ENCODE measurements at places on chromosomes 1 and 21.

GRCh38 chr1:2477309-2477708 is 1.2 kb downstream of the PLCH2 start:
- DNase-seq: no peak

- DNase-seq: no peak
These were observed 15.2 kb downstream of the PRKAA2 start for GRCh38 chr1:56660293-56660692.

DNA sequence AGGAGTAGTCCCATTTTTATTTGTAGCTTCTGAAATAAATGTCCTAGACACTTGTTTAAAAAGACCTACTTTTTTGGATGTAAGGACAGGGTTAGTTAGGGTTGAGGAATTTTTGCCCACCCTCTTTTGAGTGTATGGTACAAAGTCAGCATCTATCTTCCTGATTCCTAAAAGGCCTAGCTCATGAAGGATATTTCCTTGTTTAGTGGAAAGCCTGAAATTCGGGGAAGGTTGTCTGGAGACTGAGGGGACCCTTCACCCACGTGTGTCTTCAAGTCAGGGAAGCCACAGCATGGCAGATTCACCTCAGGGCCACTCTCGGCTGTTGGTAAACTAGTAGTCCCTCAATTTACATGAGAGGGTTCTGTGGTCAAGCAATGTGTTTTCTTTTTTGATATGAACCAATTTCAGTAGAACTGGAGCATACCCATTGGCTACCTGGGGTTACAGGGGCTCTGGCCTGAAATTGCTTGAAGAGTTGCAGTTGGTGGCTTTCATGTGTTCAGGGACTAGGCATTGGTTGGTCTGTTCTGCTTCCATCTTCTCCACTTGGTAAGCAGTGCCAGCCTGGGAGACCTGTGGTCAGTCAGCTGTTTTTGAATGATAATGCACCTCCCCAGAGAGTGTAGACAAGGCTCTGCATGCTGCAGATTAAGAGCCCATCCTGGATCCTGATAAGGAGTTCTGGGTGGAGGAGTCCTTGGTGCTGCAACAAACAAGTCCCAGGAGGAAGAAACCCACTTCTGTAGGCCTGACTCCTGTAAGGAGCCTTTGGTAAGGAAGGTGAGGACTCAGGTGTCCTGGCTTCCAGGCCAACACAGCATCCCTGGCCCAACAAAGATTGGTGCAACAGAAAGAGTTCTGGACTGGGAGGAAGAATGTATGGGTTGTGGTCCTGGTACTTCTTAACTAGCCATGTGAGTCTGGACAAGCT is 6.3 kb downstream of the BTG2 start:
- DNase-seq: no peak

- DNase-seq: no peak
These were observed at the start of gene EFNA1 for GRCh38 chr1:155127105-155127966. Gene EFNA1, plus strand, starts transcription at chr1:155127876. Its CDS starts 102 bp downstream, at chr1:155127978.

DNA sequence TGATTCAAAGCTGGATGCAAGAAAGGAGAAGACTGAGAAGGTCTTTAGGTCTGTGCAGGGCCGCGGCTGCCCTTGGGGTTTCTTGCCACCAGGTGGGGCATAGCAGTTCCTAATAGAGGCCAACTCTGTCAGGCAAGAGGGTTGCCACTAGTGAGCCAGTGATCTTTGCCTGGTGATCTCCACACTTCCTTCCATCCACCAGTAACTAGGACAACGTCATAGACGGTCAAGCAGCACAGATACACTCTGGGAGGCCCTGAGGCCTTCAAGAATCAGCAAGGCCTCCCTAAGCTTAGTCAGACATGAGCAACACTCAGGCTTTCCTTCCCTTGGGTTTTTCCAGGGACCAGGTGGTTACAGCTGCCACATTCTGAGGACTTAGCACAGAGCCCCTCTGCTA is 32.9 kb upstream of the ATP2B4 start:
- DNase-seq: peak; percentile 38

Data from stimulated activated CD8-positive, alpha-beta memory T cell treated with anti-CD3 and anti-CD28 coated beads, Interleukin-2, amount 100 ng/mL, for 1 hour (primary cell).